HFFc6 (cell line): ENCODE measurements at places on chromosomes 7 and 10.
A peak's percentile ranks its signal among the peaks of the same experiment; 100 is the strongest.

DNA sequence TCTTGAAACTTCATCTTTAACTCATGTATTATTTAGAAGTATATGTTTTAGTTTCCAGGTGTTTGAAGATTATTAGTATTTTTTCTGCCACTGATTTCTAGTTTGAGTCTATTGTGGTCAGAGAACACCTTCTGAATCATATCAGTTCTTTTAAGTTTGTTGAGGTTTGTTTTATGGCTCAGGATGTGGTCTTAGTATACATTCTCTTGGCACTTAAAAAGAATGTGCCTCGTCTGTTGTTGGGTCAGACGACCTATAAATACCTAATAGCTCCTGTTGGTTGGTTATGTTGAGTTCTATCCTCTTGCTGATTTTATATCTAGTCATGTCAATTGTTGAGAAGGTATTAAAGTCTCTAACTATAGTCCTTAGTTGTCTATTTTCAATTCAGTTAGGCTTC, 15.9 kb downstream of the TDRD1 start:
- DNase-seq: no peak

GRCh38 chr10:3785851-3786271, 852 bp upstream of the KLF6 start:
- no peak for DNase-seq

DNA sequence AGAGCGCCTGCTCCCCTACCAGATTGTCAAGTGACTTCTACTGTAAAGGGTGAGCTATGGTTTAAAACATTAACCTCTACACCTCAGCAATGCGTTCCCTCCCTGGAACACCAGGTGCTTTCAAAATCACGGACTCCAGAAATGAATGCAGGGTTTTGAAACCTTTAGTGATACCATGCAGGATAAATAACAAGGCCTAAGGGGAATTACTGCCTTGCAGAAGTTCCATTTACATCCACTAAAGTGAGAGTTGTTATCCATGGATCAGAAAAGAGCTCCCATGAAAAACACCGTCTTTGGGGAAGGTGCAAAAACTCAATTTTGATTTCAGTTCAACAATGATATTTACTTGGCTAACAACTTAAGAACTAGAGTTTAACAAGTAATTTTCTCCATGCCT, 4.0 kb downstream of the FZD8 start:
- DNase-seq: no peak

- no peak for DNase-seq
Observed at GRCh38 chr7:6589151-6589828, 531 bp upstream of the INTS15 start.

DNA sequence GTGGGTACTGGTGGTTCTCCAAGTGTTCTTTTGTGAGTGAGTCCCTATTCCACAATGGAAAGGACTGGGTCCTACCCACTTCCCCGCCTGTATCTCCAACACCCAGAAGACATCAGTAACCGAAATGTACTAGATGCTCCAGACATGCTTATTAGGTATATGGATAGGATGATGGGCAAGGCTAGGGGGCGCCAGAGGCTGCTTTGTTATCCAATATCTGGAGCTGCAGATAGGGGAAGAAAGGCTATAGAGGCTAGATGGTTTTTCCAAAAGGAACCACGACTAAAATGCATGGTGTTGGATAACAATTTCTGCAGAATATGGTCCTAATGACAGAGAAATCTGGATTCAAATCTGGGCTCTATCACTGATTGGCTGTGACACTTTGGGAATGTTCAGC, 56.2 kb upstream of the TM9SF3 start:
- DNase-seq: peak; percentile 45

DNA sequence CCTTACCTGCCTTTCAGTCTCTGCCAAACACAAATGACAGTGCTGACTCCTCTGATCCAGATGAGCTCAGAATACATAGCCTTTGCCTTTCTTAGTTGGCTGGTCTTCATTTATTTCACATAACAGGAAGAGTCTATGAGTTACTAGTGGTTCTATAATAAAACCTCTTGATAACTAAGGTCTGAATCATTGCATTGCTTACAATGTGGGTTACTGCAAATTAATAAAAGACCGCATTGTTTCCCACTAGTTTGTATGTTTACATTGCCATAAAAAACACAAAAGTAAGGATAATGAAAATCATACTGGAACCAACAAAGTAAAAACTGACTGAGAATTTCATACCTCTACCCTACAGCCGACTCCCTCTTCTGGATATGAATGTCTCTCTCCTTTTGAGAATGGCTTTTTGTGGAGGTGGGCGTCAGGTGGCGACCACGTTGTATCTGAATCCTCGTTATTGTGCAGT, 62.0 kb upstream of the AKR1E2 start:
- DNase-seq: peak; percentile 84

DNA sequence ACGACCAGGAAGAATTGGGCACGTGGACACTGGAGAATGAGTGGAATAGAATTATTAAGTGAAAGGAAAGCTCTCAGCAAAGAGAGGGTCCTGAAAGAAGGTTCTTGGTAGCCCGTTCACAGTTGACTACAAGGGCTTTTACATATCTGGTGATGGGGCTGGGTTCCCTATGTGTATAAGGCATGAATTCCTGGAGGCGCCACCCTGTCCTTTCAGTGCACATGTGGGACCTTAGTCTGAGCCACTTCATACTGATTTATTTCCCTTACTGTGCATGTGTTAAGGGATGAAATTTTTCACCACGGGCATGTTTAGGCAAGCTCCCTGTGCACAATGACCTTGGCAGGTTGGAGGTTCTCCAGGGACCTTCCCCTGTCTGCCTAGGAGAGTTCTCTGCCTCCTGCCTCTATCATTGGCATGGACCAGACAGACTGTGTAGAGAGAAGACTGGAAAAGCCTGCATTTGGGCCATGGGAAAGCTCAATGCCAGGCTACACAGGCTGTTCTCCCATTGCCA, 145.9 kb upstream of the ITGB1 start:
- no peak for DNase-seq

DNA sequence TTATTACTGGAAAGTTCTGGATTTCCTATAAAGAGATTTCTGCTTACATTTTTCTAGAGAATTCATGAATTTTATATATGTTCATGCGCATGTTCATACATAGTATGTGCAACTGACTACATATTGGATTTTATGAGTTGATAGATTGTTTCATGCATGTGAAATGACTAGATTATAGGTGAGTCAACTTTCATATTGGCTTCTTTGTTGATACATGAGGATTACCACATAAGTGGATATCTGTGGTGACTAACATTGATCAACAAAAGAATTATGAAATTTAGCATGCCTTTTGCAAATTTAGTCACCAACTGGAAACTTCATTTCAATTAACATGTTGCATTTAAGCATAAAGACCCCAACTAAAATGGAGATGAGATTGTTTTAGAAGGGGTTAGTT, 99.0 kb downstream of the GNAT3 start:
- no peak for DNase-seq

DNA sequence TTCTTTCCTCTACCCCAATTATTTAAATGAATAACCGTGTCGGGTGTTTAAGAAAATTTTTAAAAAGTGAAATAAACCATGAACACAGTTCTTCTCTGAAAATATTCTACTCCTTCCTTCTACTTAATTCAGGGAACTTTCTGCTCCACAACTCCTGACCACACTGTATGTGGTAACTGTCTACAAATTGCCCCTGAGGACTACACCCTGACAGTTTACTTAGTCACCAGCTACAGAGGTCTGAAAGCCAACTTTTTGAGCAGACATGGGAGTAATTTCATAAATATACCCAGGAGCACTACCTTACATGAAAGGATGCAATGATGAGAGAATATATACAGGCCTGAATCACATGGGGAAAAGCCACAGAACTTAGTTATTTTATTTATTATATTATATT, 523.2 kb upstream of the SORCS1 start:
- DNase-seq: no peak

DNA sequence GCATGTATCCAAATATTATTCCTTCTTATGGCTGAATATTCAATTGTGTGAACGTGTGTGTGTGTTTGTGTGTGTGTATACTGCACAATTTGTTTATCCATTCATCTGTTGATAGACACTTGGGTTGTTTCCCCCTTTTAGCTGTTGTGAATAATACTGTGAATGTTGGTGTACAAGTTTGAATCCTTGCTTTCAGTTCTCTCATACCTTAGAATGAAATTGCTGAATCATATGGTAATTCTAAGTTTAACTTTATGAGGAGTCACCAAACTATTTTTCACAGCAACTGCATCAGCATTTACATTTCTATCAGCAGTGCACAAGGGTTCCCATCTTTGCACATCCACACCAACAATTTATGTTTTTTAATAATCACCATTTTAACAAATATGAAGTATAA, 86.9 kb upstream of the GATAD1 start:
- DNase-seq: peak; percentile 43

GRCh38 chr7:84058311-84059076, 136.1 kb downstream of the SEMA3A start:
- DNase-seq: peak; percentile 10

DNA sequence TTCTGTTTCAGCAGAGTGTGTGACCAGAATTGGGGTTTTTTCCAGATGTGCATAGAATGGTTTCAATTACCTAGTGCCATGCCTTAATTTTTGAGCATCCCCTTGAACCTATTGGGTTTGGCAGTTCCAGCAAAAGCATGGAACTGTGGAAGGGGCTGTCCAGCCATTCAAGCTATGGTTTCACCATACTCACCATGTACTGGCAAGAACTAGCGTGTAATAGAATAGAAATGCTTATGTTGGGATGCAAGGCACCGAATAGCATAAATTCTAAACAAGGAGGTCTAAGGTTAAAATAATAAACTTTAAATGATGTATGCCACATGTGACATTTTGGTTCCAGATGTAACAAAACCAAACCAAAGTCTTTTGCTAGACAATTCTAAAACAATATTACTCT, 91.4 kb downstream of the MTERF1 start:
- no peak for DNase-seq

GRCh38 chr7:79615871-79616640, 162.6 kb upstream of the MAGI2 start:
- no peak for DNase-seq

DNA sequence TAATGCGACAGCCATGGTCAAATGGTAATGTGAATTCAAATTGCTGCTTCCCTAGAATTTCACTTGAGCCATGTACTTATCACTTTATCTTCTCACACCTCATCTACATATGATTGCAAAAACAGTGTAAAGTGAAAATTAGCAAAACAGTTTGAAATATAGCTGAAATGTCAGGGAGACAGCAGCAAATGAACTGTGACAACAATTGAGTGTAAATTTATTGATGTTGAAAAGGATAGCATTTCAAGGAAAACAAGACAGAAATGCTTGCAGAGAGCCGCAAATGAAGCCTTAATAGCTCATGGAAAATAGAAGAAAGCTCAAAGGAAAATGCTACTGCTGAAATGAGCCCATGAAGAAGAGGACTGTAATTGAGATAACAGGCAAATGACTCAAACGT, 516.2 kb upstream of the POT1 start:
- no peak for DNase-seq

DNA sequence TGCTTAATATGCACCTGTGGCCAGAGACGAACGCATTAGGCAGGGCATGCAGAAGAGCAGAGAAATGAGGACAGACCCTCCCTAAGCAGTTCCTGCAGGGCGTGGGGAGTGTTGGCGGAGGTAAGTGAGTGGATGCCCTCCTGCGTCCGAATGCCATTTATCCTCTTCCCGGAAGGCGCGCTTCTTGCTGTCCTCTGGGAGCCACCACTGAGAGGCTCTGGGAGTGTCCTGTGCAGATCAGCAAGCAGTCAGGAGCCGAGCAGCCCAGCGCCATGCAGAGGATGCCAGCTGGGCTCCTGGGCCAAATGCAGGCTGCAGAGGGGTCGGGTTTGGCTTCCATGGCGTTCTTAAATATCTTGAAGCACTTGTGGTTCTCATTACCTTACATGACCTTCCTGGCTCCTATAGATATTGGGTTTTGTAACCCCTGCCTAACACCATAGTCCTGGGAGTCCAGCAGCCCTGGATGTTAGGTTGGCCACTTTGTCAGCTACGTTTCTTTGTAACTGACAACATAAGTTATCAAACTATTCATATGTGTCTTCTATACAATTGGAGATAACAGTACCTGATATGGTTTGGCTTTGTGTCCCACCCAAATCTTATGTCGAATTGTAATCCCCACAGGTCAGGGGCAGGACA, 30.0 kb upstream of the SLIT1 start:
- no peak for DNase-seq

GRCh38 chr7:1698201-1698600, 28.1 kb downstream of the ELFN1 start:
- no peak for DNase-seq

DNA sequence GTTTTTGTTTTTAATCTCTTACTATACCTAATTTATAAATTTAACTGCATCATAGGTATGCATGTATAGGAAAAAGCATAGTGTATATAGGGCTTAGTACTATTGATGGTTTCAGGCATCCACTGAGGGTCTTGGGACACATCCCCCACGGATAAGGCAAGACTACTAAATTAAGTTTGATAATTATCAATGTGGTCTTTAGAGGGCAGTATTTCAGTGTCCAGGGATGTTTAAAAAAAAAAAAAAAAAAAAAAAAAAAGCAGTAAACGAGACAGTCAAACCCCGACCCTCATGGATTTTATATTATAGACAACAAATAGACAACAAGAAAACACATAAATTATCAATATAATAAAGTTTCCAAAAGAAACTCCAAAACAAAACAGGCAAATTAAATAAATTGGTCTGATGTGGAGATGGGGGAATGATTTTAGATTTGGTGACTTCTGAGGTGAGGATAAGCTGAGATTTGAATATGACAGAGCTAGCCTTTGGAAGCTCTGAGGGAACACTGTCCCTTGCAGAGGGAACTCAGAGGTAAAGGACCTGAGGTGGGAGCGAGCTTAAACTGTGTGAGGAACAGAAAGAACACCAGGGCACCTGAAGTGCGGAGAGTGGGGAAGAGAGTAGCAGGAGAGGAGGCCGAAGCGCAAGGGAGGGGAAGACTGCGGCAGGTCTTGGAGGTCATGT, 14.8 kb downstream of the ACSM6 start:
- DNase-seq: no peak

DNA sequence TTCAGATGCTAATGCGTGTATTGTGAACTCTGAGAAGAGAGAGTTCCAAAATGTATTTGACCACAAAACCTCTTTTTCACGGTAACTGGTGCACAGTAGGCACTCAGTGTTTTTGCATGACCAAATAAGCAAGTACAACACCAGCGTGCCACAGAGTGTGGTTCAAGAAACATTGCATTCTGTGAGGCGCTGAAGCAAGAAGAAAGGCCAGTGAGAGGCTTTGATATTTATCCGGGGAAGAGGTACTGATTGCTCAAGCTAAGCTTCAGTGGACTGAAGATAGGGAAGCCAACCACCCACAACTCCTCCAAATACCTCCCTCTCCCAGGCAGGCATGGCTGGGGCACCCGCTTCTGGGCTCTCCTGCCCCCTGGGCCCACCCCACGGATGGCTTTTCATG, 611.2 kb downstream of the SDK1 start:
- no peak for DNase-seq
